GF-D8 (cell line): ENCODE measurements at places on chromosomes 2 and 18.

- no peak for DNase-seq
Observed at GRCh38 chr18:49162226-49162864, 211.6 kb upstream of the SMAD7 start.

GRCh38 chr18:31040686-31041270, 1.8 kb downstream of the DSC3 start:
- DNase-seq: no peak

DNA sequence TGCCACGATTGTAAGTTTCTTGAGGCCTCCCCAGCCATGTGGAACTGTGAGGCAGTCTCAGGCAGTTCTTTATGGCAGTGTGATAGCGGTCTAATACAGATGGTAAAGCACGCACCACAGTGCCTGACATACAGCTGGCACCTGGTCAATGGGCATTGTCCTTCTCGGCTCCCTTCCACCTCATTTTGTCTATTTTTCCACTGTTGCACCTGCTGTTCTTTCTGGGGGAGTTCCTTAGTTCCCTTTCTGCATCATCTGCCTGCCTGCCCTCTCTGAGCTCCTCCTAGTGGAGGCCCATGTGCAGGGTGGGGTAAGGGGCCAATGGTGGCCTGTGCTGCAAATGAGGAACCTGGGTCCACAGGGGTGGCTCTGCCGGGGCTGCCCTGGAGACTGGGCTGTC, 157.6 kb downstream of the LPIN1 start:
- no peak for DNase-seq

- DNase-seq: no peak
Observed at GRCh38 chr2:190618030-190618429, 30.9 kb upstream of the NAB1 start.

DNA sequence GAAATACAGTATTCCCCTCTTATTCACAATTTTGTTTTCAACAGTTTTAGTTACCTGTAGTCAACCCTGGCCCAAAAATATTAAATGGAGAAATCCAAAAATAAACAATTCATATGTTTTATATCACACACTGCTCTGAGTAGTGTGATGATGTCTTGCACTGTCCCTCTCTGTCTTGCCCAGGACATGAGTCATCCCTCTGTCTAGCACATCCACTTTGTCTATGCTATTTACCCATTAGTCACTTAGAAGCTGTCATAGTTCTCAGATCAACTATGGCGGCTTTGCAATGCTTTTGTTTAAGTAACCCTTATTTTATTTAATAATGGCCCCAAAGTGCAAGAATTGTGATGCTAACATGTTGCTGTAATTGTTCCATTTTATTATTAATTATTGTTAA, 380.6 kb upstream of the REG3G start:
- no peak for DNase-seq

DNA sequence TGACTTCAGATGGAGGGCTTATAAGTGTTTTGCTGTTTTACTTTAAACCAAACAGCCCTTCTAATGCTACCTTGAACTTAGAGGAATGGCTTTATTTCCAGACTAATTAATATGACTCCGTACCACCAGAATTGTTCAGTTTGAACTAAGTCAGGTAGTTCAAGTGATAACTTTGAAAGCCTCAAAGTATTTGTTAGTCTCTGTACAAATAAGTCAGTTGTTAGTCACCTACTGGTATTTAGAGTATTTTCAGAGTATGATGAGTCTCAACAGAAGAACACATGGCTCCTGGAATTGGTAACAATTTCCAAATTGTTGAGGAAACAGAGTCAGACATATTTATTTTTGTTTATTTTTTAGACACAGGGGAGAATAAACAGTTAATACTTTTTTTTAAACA, 381.8 kb upstream of the NRXN1 start:
- DNase-seq: no peak

DNA sequence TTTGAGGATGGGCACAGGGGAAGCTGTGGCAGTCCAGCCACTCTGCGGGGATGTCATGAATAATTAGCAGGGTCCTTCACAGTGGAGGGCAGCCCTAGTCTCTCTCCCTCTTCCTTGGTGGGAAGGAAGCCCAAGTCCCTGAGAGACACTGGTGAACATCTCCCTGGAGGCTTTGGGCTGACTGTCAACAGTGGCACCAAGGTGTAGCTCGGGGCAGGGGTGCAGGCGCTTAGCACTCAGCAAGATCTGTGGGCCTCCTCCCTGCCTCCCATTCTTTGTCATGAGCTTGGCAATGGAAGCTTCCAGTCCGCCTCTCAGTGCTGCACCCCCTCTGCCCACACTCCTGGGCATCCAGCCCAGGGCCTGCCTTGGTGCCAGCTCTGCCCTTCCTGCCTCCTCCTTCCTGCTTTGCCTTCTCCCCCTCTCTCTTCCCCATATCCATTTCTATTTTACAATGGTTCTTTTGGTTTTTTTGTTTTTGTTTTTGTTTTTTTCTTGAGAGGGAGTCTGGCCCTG, 59.4 kb downstream of the STEAP3 start:
- no peak for DNase-seq

GRCh38 chr18:47618758-47619157, 311.7 kb downstream of the SMAD2 start:
- DNase-seq: no peak

DNA sequence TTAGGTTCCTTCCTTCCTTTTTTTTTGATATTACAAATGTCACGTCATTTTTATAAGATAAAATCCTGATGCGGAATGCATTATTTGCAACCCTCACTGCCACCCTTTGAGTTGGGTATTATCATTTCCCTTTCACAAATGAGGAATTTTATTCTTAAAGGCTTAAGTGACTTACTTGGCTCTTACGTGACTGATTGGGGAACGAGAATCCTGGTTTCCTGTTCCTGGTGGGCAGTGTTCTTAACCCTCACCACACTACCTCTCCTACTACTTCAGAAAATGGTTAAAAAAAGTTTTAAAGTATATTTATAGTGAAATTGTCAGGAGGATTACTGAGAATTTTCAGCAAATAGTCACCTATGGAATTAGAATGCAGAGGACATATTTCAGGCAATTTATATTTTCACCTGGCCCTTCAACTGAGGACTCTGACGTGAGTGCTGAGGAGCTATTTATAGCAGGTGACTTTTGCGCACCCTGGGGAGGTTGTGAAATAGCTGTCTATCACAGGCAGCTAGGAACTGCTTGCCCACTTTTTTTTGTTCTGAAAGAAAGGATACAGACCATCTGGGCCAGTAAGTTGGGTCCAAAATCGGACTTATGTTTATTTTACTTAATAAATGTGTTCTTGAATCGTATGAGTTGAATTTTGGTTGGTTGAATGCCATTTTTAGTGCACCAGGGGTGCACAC, 18.7 kb upstream of the RASGRP3 start:
- DNase-seq: no peak

DNA sequence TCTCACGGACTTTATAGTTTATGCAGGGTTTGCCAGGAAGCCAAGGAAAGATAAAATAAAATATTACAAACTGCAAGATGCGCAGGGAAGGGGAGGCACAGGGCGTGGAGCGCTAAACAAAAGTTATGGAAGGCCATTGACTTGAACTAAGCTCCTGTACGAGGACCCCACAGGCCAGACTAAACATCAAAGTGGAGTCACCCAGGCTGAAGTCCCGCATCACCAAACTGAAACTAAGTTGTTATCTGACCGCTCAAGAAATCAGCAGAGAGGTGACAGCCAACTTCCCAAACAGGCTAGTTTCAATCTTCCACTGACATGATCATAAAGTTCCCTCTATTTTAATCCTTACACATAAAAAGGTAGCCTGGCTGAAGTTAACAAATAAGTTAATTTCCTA, 90.5 kb upstream of the YWHAQ start:
- no peak for DNase-seq

DNA sequence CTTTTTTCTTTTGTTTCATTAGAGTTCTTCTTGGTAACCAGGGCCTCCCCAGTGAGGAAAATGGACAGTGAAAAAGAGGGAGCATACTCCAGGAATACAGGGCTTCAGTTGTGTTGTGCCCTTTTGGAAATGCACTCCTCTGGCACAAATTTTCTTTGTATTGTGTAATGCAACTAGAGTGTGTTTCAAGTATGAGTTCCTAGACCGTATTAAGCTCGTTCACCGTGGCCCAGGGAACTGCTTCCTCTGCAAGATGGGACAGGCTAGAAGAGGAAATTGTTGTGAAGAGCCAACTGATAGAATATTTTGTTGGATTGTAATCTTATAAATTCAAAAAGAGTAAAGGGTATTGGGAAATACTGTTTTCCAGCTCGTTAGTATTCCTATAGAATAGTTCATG, 137.2 kb upstream of the TTC39C start:
- no peak for DNase-seq

DNA sequence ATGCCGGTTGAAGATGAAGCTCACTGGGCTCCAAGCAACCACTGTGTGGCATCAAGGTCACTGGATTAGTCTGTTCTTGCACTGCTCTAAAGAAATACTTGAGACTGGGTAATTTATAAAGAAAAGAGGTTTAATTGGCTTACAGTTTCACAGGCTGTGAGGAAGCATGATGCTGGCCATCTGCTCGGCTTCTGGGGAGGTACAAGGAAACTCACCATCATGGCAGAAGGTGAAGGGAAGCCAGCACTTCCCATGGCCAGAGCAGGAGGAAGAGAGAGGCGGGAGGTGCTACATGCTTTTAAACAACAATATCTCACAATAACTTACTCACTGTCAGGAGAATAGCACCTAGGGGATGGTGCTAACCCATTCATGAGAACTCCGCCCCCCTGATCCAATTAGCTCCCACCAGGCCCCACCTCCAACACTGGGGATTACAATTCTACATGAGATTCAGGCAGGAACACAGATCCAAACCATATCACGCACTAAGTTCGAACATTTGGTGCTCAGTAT, 109.7 kb upstream of the MGAT5 start:
- DNase-seq: no peak

GRCh38 chr18:6396276-6396675, 18.4 kb downstream of the L3MBTL4 start:
- DNase-seq: no peak

GRCh38 chr18:29259838-29260237, 1082.9 kb upstream of the CDH2 start:
- DNase-seq: no peak

DNA sequence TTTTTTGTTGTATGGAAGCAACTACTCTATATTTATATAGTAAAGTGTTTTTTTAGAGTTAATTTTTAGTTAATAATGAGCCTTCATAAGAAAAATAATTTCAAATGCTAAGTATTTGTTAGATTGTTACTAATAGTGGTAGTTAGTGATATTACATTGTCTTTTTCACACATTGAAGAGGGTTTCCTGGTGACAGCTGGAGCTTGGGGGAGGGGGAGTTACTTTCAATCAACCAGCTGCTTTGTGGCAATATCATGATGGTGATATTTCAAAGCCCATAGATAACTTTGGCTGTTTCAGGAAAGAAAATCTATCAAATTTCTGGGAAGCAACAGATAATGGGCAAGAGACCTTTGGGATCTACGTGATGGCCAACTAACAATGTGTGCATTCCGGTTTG, 4.1 kb downstream of the RHBDD1 start:
- DNase-seq: no peak

- peak; percentile 98 for DNase-seq
Observed at GRCh38 chr18:6561420-6561861, 146.7 kb upstream of the L3MBTL4 start.

DNA sequence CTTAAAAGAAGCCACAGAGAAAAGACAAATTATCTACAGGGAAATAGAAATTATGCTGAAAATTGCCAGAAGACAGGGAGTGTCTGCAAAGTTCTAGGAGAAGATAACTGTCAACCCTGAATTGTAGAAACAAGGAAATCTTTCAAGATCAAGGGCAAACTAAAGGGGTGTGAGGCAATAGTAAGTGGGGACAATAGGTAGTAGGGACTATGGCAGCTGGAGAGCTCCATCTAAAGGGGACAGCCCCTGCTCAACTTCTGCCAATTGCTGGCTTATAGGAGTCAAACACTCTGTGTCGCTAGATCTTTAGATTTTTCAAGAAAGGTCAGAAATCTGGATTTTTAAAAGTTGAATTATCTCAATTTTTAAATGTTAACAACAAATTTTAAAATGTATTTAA, 10.1 kb upstream of the ST3GAL5 start:
- no peak for DNase-seq

GRCh38 chr18:59272891-59273758, at the start of gene RAX:
RAX (minus strand) TSS chr18:59273454; CDS start chr18:59273206, 248 bp downstream.
- DNase-seq: no peak

- no peak for DNase-seq
Observed at GRCh38 chr2:241903121-241904010, 33.8 kb downstream of the RTP5 start.

GRCh38 chr18:51610481-51610880, 413.0 kb upstream of the MEX3C start:
- DNase-seq: no peak

DNA sequence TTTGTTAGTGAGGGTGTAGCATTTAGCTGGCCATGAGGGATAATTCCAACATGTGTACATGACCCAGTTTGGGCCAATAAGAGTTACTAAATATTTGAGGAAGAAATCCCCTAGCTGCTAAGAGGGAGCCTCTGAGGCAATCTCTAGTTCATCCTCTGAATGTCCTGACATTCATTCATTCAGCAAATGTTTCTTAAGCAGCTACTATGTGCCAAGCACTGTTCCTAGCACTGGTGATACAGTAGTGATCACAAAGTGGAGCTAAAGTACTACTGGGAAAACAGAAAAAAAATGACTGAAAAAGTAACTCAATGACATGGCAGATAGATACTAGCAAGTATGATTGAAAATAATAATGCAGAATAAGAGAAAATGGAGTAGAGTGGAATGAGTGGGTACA, 79.8 kb upstream of the PID1 start:
- no peak for DNase-seq

GRCh38 chr2:84459944-84460429, 907 bp upstream of the SUCLG1 start:
- DNase-seq: peak; percentile 16

DNA sequence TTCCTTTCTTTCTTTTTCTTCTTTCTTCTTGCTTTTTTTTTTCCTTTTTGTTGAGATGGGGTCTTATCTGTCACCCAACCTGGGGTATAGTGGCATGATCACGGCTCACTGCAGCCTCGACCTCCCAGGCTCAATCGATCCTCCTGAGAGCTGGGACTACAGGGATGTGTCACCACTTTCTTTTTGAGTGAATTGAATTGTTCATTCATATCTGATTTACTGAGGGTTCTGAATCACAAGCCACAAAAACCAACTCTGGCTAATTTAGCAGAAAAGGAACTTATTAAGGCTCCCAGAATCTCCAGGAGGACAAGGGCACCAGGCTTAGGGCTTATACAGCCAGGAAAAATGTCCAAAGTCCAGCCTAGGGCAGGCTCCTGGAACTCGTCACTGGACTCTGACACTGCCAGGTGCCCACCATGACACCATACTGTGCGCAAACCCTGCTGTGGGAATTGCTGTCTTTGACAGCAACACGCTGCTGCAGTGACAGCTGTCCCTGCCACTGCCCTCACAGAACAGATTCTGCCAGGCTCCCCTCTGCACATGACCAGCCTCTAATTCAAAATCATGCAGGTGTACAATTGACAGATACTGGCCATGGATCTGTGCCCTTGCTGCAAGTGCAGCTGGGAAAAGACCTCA, 42.9 kb upstream of the EML6 start:
- no peak for DNase-seq

GRCh38 chr2:176339208-176339607, 70.0 kb downstream of the MTX2 start:
- no peak for DNase-seq
